ENCODE measurements at places on chromosomes 11 and 22. TPM values are rescaled to one million over a fixed set of nuclear protein-coding genes. Genes with fewer than 3 reads are reported as not detected.

APOL5 gene
- not detected for total RNA-seq

DNA sequence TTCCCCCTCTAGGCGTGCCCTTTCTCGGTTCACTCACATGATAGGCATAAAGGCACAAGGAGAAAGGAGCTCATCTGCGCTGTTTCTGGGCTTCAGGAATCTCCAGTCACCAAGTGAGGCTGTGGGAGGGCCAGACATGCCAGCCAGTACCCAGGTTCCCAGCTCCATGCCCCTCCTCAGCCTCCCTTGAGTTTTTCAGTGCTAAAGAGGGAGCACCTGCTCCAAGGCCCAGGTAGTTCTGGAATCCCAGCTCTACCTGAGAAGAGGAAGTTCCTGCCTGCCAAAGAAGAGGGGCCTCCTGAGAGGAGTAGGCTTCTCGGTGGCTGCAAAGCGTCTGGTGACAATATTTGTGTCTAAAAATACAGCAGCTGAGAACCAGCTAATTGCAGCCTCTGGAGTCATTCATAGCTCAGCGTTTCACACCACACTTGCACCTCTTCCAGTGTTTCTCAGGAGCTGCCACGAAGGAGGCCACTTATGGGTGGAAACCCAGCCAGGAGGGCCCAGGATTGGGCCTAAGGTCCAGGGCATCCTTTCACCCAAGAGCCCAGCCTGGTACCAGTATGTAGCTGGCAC is 197.4 kb downstream of the TRIM29 start:
- DNase-seq, result no peak

- DNase-seq, result no peak
Measured at GRCh38 chr22:39416319-39416718, 16.7 kb downstream of the TAB1 start.

DNA sequence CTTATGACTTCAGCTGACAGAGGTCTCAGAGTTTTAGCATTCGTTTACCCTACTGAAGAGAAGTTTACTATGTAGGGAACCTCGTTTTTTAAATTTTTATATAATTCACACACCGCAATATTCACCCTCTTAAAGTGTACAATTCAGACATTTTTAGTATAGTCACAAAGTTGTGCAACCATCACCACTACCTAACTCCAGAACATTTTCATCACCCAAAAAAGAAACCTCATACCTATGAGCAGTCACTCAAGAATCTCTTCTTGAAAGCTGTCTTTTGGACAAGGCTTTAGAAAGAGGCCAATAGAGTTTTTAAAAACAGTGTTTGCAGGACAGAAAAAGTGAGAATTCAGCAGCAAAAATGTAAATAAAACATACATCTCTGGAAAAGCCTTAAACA is 39.5 kb upstream of the CLNS1A start:
- no peak for DNase-seq

DNA sequence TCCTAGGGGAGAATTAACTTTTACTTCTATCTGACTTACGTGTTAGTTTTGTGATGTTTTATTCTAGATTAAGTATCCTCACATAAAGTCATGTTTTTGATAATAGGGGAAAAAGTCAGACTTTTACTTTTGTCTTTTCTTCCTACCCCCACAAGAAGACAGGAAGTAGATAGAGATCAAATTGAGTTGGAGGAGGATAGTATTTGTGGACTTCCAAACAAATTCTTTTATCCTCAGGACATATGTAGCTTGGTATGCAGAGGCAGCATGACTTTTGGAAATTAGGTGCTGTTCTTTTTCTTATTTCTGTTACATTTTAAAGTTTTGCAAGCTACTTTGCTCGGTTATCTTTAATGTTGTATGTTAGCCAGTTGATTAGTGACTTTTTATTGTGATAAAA is 61.4 kb downstream of the MTMR3 start:
- DNase-seq, result no peak
